Mucosa of descending colon (tissue), 3 donors: ENCODE measurements at places on chromosomes 11 and 22. TPM values are rescaled to one million over a fixed set of nuclear protein-coding genes. Genes with fewer than 3 reads are reported as not detected.
A peak's percentile ranks its signal among the peaks of the same experiment; 100 is the strongest.

GRCh38 chr22:42202048-42202447 is 68.4 kb downstream of the TCF20 start:
- no peak for DNase-seq

GRCh38 chr22:46262449-46263215 is 511 bp downstream of the PKDREJ start:
- DNase-seq: peak; percentile 85

DNA sequence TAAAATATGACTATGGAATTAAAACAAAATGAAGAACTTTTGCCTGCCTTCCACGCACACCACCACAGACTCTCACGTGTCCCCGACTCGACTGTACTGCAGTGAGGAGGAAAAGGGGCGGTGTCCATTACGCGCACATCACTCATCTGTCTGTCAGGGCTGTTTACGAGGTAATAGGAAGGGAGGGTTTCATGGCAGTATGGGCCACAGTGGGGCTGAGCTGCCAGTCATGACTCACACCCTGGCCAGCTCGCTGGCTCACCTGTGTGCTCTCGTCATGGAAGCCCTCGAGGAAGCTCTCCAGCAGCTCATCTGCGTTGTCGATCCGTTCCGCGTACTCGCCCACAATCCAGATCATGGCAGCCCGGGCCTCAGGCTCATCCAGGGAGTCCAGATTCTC is 33.5 kb upstream of the RASL10A start:
- DNase-seq: no peak

GRCh38 chr22:22110548-22111266 is 128.1 kb upstream of the TOP3B start:
- peak; percentile 72 for DNase-seq

DNA sequence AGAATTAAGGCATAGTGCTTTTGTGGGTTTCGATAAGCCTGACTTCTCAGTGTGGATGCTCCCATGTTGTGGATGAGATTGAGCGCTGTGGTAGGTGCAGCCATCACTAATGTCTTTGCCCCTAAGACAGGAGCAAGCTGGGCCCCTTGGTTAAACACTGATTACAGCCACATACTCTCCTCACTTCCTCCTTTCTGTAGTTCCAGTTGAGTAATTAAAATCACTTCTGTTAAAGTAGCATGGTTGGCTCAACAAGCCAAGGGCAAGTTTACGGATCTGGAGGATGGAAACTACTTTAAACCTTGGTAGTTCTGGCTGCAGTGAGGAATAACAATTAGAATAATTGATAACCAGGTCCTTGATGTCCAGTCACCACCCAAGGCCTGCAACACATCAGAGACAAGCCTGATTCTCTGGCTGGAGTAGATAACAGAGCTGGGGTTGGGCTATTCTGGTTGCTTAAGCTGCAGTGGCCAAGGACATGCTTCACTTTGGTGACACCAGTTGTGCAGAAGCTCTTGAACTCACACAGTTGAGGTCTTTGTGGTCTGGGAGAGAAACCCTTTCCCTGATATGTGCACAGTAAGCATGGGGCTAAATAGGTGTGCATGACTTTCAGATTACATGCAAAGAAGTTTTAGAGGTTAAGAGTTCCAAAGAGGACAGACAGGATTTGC is 81.3 kb downstream of the KIRREL3 start:
- DNase-seq: no peak

DNA sequence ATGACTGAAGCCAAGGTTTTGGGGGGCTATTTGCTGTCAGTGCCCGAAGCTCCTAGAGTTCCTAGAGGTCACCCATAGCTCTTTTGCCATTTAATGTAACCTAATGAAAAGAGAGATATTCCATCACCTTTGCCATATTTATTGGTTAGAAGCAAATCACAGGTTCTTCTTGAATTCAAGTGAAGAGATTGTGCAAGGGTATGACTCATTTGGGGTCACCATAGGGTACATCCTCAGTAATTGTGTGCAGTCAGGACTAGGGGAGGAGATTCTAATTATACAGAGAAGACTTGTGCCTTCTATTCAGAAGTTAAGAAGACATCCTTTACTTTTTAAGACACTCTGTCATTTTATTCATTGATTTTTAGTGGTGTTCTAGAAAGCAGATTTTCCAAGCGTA is 6.9 kb upstream of the PRAME start:
- no peak for DNase-seq

GRCh38 chr11:95924414-95924760 is 480 bp upstream of the MTMR2 start:
- DNase-seq: no peak

DNA sequence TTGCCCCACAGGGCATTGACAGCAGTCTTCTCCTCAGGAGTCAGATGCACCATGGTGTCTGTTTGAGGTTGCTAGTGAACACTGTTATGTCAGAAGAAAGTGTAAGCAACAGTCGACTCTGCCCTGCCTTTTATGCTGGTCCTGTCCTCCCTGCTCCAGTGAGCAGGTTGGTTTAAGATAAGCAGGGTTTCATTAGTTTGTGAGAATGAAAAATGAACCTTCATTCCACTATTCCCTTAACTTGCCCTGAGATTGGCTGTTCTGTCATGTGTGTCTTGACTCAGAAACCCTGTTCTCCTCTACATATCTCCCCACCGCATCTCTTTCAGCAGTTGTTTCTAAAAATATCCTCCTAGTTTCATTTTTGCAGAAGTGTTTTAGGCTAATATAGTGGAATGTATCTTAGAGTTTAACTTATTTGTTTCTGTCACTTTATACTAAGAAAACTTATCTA is at the start of gene HBD:
HBD (minus strand) TSS at position 103 of the 454 bp plus-strand sequence; CDS start at position 53, 50 bp downstream.
- no peak for DNase-seq

DNA sequence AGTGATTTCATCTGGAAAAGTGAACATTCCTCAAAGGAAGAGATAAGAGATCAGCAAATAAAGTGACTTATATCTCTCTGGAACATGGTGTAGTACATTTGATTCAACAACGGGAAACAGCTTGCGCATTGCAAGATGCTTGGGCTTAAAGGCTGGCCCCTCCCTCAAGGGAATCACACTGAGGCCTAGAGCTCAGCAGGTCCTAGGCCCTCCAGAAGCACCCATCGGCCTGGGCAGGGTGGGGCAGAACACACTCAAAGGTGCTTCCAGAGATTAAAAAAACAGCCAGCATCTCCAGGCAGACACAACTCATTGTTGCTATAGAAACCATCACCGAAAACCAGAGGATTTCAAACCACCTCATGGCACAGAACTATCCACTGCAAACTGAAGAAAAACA is 69.0 kb upstream of the ARFGAP3 start:
- no peak for DNase-seq

- no peak for DNase-seq
Observed at GRCh38 chr22:44335903-44336803, 23.4 kb upstream of the SHISAL1 start.

DNA sequence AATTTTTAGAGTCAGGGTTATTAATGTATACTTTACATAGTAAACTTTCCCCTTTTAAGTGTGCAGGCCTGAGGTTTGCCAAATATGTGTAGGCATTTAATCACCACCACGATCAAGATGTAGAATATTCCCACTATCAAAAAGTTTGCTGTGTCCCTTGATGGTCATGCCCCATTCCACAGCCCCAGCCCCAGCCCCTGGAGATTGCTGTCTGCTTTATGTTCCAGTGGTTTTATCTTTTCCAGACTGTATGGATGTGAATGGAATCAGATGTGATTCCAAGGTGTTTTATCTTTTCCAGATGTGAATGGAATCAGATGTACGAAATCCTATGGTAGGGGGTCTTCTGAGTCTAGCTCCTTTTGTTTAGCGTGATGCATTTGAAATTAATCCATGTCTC is 93.1 kb upstream of the B3GAT1 start:
- no peak for DNase-seq

- DNase-seq: no peak
Observed at GRCh38 chr11:86873573-86874083, 73.3 kb downstream of the PRSS23 start.

GRCh38 chr11:111967649-111968048 is 30.5 kb downstream of the DIXDC1 start:
- no peak for DNase-seq

DNA sequence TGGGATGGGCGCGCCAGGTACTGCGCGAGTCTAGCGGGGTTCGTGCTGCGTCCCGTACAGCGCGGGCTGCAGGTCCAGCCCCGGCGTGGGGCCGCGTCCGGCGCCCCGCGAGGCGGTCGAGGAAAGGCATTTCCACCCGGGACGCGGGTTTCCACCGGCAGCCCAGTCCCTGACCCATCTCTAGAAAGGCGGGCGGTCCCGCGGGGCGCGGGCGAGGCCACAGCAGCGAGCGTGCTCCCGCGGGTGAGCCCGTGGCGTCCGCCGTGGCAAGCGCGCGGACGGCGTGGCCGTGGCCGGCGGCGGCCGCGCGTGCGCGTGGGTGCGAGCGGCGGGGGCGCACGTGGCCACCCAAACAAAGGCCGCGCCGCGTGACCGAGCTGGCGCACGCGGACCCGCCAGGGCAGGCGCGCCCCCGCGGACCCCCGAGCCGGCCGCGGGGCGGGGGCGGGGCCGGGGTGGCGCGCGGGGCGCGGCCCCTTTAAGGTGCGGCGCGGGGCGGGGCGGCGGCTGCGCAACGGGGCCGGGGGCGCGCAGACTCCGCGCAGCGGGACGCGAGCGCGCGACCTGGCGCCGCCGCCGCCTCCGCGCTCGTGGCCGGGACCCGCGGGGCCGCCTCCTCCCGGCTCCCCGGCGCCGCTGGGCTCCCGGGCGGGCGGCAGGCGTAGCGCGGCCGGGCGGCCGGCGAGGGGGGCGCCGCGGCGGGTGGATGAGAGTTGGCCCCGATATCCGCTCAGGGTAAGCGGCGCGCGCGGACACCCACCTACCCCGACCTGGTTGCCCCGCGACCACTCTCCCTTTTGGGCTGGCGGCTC is 39.3 kb upstream of the CELSR1 start:
- peak; percentile 73 for DNase-seq

DNA sequence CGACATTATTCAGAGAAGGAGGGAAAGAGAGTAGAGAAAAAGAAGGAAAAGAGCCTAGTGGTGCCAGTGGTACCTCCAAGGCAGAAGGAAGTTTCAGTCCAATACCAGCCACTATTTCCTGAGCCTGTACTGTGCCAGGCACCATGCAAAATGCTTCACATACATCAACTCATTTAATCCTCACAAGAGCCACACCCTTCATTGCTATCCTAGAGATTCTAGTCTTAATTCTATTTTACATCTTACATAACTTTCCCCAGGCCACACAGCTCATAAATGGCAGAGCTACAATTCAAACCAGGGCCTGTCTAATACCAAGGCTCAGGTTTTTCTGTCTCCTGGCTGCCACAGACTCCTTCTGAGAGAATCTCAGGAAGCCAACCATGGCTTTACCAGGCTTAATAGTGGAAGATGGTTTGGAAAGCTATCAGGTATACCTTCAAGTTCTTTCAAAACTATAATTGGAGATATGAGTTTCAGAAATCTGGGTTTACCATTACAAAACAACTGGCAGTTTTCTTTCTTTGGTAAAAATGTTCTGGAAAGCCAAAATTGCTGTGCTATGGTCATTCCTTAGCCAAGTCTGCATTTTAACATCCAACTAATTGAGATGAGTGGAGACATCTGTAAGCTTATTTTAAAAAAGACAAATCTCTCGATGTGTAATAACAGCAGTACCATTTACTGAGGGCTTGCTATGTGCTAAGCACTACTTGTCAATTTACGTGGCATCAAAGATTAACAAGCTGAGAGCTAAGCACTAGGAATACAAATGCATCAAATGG is 225.1 kb upstream of the PITPNB start:
- DNase-seq: no peak

DNA sequence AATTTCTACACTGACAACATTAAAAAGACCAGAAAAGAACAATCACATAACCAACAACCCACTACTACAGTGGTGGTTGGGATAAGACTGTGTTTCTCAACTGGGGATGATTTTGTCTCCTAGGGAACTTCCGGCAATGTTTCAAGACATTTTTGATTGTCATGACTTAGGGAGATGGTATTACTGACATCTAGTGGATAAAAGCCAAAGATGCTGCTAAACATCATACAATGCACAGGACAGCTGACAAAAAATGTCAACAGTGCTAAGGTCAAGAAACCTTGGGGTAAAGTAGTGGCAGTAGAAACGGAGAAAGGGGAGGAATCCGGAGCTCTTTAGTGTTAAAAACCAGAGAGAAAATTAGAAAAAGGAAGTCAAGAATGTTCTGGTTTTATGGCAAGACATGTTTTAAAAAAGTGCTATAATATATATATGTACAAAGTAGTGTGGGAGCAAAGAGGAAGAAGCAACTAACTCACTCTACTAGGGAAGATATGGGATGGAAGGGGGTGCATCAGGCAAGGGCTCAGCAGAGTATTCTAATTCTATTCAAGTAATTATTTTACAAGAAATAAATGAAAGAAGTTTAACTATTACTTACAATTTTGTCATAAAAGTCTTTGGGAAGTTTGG is 37.2 kb downstream of the CKAP5 start:
- no peak for DNase-seq

DNA sequence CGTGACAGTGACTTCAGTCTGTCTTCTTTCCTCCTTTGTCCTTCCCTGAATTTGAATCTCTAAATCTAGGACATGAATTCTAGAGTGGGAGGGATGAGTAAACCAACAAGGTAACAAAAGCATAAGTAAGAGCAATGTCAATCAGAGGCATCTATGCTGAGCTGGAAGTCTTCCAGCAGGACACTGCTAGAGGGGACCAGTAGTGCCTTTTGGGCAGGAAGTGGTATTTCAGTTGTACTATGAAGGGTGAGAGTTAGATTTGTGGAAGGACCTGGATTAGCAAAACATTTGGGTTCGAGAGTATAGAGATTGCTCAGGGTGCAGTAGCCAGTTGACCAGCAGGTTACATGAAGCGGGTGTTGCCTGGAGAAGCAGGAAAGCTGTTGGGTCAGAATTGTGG is 40.3 kb downstream of the MEI1 start:
- no peak for DNase-seq

- DNase-seq: peak; percentile 33
Observed at GRCh38 chr11:129012880-129013279, 70.2 kb upstream of the TP53AIP1 start.

GRCh38 chr11:118628031-118628430 is 20.6 kb downstream of the PHLDB1 start:
- DNase-seq: no peak

DNA sequence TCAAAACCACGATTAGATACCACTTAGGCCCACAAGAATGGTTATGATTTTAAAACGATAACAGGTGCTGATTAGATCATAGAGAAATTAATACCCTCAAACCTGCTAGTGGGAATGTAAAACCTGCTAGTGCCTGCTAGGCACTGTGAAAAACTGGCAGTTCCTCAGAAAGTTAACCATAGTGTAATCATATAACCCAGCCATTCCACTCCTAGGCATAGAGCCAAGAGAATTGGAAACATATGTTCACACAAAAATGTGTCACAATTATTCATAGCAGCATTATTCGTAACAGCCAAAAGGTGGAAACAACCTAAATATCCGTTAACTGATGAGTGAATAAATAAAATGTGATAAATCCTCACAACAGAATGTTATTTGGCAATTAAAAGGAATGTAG is 122.2 kb upstream of the SYN3 start:
- DNase-seq: no peak

Gene GTSE1
- 10.9 TPM for total RNA-seq

Gene RAB39A
- total RNA-seq: 1.5 TPM

Gene MS4A15
- 0.38 TPM for total RNA-seq

Gene UBE2L6
- 53.9 TPM for total RNA-seq

Gene CST6
- total RNA-seq: not detected
